ENCODE measurements at places on chromosomes 7 and 10. TPM values are rescaled to one million over a fixed set of nuclear protein-coding genes. Genes with fewer than 3 reads are reported as not detected.

GRCh38 chr7:155449869-155450557 lies 7.9 kb upstream of the EN2 start:
- DNase-seq: no peak

DNA sequence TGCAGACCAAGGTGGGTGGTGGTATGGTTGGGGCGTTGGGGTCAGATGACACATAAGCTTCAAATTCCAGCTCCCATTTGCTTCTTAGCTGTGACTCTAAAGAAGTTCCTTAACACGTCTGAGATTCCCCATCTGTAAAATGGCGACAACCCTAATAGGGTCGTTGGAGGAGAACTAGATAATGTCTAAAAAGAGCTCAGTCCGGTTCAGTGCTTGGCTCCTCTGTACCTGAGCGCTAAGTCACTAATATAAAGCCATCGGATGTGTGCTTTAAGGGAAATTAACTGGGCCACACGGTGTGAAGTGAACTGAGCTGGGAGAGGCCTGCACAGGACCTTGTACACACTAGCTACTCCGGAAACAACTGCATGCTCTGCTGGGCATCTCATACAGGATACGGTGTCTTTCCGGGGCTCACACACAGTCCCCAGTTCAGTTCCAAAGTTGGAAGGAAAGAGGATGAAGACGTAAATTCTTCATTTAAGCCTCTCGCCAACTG lies 476 bp upstream of the ZFYVE27 start:
- no peak for DNase-seq

DYDC1 gene
- polyA plus RNA-seq: not detected

DNA sequence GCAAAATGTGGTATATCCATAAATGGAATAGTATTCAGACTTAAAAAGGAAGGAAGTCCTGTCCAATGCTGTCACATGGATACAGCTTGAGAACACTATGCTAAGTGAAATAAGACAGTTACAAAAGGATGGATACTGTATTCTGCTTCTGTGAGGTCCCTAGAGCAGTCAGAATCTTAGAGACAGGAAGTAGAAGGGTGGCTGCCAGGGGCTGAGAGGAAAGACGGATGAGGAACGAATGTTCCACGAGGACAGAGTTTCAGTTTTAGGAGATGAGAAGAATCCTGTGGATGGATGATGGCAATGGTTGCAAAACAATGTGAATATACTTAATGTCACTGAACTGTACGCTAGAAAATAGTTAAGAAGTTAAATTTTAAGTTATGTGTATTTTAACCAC lies 3.8 kb downstream of the PRKCQ start:
- DNase-seq: no peak

PITX3 gene
- polyA plus RNA-seq: 25.3 TPM

FAM25A gene
- not detected for polyA plus RNA-seq

Data from hindlimb muscle (tissue), 1 donor.